ENCODE measurements at places on chromosomes 12 and 14.
A peak's percentile ranks its signal among the peaks of the same experiment; 100 is the strongest.

DNA sequence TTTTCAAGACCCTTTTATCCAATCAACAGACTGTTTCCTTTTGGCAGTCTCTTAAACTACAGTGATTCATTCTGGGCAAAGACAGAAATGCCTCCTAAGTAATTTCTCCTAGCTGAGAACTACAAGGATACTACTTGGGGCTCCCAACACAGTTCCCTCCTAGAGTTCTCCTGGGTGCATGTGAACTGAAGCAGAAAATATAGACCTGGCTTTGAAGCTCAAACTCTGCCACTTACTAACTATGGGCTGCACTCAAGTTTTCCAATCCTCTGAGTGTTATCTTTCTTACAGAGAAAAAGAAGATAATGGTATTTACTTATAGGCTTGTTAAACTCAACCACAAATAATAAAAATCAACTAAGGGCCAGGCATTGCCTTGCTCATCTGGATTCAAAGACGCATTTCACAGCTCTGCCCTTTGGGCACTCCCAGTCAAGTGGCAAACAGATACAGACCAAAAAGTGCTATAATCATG is 97.6 kb downstream of the EFCAB11 start:
- no peak for DNase-seq

GRCh38 chr12:46100551-46101484 is 110.4 kb upstream of the SCAF11 start:
- DNase-seq: no peak

- no peak for DNase-seq
Observed at GRCh38 chr12:29728030-29728429, 55.7 kb downstream of the TMTC1 start.

GRCh38 chr12:7899755-7900154 is 27.0 kb upstream of the SLC2A14 start:
- DNase-seq: no peak

DNA sequence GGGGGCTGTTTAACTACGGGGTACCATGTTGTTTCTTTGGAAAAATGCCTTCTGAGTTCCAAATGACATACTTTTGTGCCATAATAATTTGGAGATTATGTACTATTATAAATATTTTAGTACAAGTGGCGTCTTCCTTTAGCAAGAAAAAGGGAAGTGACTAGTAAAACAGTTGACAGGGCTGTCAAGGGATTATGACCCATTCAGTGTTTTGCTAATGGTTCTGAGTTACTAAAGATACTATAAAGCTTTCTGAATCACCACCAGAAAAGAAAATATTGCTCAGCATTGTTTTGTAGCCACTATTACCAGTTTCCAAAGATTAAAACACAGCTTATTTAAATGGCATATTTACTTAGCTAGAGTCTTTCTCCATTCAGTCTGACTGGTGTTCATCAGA is 334.9 kb downstream of the SNAPC1 start:
- DNase-seq: no peak

GRCh38 chr14:65485516-65485915 is 73.0 kb downstream of the FUT8 start:
- no peak for DNase-seq

DNA sequence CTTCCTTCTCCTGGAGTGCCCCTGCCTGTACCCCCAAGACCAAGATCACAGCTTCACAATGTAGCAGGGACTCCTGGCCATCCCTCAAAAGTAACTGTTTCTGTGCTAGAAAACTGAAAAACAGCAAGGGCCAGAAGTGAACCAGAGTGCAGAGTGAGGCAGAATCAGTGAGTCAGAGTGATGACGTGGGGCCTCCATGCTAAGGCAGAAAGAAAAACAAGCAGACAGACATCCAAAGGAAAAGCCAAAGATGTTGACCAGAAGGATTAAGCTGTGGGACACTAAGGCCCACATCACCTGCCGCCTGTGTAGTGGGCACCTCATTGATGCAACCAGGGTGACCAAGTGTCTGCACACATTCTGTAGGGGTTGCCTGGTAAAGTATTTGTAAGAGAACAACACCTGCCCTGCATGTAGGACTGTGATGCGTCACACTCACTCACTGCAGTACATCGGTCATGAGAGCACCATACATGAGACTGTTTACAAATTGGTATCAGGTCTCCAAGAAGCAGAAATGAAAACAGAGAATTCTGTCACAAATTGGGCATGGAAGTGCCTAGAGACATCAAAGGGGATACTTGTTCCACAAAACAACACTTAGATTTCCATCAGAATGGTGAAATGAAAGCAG is 51.2 kb downstream of the ARMH4 start:
- no peak for DNase-seq

- no peak for DNase-seq
Observed at GRCh38 chr14:32407130-32407529, 78.0 kb downstream of the AKAP6 start.

DNA sequence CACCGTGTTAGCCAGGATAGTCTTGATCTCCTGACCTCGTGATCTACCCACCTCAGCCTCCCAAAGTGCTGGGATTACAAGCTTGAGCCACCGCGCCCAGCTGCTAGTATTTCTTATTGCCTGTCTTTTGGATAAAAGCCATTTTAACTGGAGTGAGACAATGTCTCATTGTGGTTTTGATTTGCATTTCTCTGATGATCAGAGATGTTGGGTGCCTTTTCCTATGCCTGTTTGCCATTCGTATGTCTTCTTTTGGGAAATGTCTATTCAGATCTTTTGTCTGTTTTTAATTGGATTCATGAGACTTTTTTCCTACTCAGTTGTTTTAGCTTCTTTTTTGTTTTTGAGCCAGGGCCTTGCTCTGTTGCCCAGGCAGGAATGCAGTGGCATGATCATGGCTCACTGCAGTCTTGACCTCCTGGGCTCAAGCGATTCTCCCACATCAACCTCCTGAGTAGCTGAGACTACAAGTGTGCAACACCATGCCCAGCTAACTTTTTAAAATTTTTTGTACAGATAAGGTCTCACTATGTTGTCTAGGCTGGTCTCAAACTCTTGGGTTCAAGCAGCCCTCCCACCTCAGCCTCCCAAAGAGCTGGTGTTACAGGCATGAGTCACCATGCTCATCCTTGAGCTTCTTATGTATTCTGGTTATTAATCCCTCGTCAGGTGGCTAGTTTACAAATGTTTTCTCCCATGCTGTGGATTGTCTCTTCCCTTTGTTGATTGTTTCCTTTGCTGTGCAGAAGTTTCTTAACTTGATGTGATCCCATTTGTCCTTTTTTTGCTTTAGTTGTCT is 65.9 kb downstream of the ACACB start:
- DNase-seq: no peak

DNA sequence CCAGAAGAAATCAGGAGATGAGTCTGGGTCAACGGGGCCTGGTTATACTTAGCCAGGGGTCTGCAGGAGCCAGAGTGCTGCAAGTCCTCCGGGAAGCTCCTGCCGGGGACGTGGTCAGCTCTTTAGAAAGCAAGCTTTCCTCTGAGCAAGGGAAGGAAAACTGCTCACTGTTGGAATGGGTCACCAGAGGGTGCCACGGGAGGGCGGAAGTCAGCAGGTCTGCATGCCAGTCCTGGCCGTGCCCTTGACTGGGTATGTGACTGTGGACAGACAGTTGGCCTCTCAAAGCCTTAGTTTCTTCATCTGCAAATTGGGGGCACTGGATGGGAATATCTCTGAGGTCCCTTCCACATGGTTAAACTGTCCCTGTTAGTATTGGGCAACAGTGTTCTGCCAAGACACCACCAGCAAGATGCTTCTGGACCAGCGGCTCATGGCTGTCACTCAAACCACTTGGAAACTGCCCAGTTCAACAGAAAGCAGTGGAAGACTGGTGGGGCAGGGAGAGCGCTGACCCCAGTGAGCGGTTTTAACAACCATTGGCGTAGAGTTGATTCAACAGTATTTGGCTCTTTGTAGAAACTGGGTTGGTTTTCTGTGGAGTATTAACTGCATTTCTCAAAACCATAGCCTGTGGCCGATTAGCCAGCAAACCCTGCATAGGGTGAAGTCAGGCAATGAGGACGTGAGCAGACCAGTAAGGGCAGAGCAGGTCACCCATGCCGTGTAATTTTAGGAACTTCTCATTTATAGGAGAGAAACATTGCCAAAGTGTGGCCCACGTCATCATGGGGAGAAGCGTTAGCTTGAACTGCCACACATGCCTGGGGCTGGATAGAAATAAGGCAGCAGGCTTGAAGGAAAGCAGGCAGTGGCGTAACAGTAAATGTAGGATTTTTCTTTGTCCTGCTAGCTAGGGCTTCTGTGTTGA is 163.9 kb upstream of the PRMT8 start:
- no peak for DNase-seq

- DNase-seq: no peak
Observed at GRCh38 chr14:22767323-22767589, 768 bp downstream of the OXA1L start.

- no peak for DNase-seq
Observed at GRCh38 chr12:124809878-124810277, 53.8 kb downstream of the SCARB1 start.

DNA sequence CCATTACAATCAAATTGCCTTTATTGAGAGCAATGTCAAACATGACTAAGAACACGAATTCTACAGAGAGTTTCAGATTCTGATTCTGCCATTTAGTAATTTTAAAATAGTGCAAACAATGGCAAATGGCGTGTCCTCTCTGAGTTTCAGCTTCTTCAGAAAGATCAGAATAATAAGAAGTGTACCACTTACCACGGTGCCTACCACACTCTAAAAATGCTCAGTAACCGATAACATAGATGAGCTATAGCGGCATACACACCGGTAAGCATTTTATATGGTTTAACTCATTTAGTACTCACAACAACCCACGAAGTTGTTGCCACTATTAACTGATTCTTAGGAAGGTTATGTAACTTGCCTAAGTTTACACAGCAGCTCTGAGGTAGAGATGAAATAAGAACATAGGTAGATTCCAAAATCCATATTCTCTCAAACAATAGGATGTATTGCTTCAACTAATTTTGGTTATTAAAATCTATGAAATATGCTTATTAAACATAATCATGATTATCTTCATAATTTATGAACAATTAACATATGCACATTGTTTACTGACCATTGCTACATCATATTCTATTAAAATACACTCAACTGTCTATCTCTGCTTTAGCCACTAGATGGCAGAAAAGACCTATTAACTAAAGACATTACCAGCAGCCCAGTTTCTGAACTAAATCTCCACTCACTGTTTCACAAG is 38.3 kb downstream of the SLC6A15 start:
- DNase-seq: no peak

GRCh38 chr12:108543652-108544051 is 17.3 kb downstream of the SART3 start:
- no peak for DNase-seq

DNA sequence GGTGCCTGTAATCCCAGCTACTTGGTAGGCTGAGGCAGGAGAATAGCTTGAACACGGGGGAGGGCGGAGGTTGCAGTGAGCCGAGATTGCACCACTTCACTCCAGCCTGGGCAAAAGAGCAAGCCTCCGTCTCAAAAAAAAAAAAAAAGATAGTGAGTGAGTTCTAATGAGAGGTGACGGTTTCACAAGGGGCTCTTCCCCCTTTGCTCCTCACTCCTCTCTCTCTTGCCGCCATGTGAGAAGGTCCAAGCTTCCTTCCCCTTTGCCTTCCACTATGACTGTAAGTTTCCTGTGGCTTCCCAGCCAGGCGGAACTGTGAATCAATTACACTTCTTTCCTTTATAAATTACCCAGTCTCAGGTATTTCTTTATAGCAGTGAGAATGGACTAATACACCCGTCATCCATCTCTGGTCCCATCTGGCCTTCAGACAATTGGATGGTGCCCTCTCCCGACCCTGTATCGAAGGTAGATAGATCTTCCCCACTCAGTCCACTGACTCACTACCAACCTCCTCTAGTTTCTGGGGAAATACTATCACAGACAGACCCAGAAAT is 27.0 kb upstream of the RCOR1 start:
- DNase-seq: no peak

- DNase-seq: no peak
Observed at GRCh38 chr14:64573109-64573508, 23.3 kb downstream of the PPP1R36 start.

GRCh38 chr14:29896354-29896821 is 31.3 kb downstream of the PRKD1 start:
- no peak for DNase-seq

DNA sequence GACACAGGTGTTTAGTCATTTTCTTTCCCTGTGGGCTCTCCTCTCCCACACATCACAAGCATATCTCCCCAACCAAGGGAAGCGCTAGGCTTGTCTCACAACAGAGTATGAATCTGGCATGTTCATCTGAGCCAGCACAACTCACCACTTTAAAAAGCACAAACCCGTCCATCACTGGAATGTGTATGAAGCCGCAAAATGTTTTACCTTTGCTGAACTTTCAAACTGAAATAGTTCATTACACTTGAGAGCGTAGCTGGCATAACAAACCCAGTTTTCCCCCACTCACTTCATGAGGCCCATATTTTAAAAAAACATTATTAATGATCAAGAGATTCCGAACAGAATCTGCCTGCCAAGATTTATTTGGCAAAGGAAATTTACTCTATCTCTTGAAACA is 15.8 kb downstream of the NID2 start:
- no peak for DNase-seq

GRCh38 chr14:67166450-67166853 is 22.8 kb upstream of the GARIN2 start:
- no peak for DNase-seq

- DNase-seq: no peak
Observed at GRCh38 chr14:103928011-103928890, at the start of gene TDRD9. Gene TDRD9, plus strand, starts transcription at chr14:103928456. Its CDS starts 54 bp downstream, at chr14:103928510.

DNA sequence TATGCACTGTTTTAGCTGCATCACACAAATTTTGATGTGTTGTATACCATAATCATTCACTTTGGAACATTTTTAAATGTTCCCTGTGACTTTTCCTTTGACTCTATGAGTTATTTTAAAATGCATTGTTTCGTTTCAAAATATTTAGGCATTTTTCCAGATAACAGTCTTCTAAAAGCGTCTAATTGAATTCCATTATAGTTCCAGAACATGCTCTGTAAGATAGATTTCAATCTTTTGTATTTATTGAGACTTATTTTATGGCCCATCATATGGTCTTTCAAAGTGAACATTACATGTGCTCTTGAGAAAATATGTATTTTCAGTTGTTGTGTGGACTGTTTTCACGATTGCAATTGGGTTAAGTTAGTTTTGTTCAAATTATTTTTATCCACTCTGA is 98.7 kb upstream of the ARHGAP5 start:
- DNase-seq: no peak

- peak; percentile 61 for DNase-seq
Observed at GRCh38 chr12:111598637-111599452, at the start of gene ATXN2. Gene ATXN2, minus strand, starts transcription at chr12:111599315. Its CDS starts 281 bp downstream, at chr12:111599034.

- no peak for DNase-seq
Observed at GRCh38 chr14:92638904-92639303, 109.5 kb downstream of the LGMN start.

GRCh38 chr12:6340032-6340638 is 1.7 kb downstream of the TNFRSF1A start:
- DNase-seq: no peak

- DNase-seq: no peak
Observed at GRCh38 chr12:24307716-24308335, 358.4 kb upstream of the SOX5 start.

DNA sequence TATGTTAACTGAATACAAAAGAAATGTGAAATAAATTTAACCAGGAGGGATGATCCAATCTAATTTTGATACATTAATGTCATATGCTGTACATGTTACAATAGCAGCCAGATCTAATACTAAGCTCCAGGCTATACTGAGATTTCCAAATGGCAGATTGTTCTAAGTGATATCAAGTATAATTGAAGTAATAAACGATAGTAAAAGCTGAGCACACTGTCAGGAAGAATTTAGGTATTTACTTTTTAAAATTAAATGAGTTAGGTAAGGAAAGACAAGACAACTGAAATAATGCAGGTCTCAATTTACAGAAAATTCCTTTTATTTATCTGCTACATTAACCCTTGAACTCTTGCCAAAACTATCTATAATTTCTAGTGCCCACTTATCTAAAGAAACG is 39.9 kb downstream of the INSM2 start:
- no peak for DNase-seq

- DNase-seq: no peak
Observed at GRCh38 chr14:33068626-33069025, 129.9 kb downstream of the NPAS3 start.

Data from D721Med (cell line).